ENCODE measurements at places on chromosomes 16 and 17.

- DNase-seq: no peak
Observed at GRCh38 chr16:3696425-3697218, 20.7 kb downstream of the TRAP1 start.

- no peak for DNase-seq
Observed at GRCh38 chr17:74670329-74670728, 42.4 kb downstream of the CD300LF start.

- no peak for DNase-seq
Observed at GRCh38 chr16:69563605-69564580, 1.9 kb upstream of the NFAT5 start.

- no peak for DNase-seq
Observed at GRCh38 chr16:74309789-74310781, 13.5 kb downstream of the PSMD7 start.

- peak; percentile 94 for DNase-seq
Observed at GRCh38 chr16:87560428-87561199, 41.7 kb upstream of the JPH3 start.

GRCh38 chr17:20128036-20128667, 119.0 kb downstream of the SPECC1 start:
- no peak for DNase-seq
